Activated naive CD8-positive, alpha-beta T cell treated with anti-CD3 and anti-CD28 coated beads, Interleukin-2, amount 50 U/mL, for 16 hours (primary cell): ENCODE measurements at places on chromosomes 11 and 22.

GRCh38 chr22:40220316-40221054, 42.8 kb downstream of the TNRC6B start:
- DNase-seq = no peak

DNA sequence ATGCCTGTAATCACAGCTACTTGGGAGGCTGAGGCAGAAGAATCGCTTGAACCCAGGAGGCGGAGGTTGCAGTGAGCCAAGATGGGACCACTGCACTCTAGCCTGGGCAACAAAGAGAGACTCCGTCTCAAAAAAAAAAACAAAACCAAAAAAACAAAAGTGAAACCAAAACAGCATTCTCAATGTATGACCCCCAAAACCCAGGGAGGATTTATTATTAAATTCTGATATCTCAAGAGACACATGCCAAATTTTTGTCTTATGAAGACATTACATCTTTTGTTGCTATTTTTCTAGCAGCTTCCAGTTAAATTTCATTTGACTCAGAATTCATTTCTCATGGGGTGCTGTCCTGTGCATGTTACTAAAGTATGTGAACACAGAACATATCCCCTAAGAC, 3.0 kb upstream of the YPEL4 start:
- DNase-seq = no peak

GRCh38 chr11:18172666-18173065, at the start of gene MRGPRX4:
MRGPRX4 (plus strand) TSS chr11:18172837; CDS start chr11:18173257, 420 bp downstream.
- no peak for DNase-seq

- DNase-seq = no peak
Measured at GRCh38 chr22:36360871-36361383, 26.8 kb downstream of the MYH9 start.

GRCh38 chr11:116727990-116728389, 44.8 kb downstream of the BUD13 start:
- no peak for DNase-seq

DNA sequence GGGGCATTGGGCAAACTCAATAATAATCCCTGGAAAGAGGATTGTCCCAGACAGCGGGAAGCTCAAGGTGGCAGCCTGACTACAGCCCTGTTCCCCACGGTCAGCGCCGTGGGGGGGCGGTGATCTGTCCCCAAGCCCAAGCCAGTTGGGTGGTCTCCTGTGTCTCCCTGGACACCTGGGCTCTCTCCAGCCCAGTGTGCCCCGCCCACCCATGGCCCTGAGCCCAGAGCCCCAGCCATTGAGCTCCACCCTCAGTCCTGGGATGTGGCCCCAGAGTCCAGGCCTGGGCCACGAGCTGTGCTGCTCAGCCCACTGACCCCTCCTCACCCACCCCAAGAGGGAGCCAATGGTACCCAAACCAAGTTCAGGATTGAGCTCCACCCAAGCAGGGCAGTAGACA, 27.9 kb upstream of the PDE2A start:
- no peak for DNase-seq

DNA sequence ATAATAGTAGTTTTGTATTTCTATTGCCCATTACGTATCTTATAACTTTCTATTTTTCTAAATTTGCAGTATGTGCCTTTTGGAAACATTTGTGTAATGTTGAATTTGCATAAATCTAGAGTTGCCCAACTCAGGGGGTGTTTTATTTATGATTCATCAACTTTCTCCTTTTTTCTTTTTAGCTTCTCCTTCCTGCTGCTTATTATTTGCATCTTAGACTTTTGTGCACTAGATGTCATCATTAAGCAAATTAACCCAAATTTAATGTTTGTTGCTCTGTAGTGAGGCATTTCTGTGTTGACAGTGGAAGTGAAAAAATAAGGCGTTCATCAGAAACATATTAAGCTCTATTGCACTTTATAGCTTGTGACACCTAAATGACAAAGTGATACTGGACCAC, 56.2 kb upstream of the ZBED5 start:
- no peak for DNase-seq

DNA sequence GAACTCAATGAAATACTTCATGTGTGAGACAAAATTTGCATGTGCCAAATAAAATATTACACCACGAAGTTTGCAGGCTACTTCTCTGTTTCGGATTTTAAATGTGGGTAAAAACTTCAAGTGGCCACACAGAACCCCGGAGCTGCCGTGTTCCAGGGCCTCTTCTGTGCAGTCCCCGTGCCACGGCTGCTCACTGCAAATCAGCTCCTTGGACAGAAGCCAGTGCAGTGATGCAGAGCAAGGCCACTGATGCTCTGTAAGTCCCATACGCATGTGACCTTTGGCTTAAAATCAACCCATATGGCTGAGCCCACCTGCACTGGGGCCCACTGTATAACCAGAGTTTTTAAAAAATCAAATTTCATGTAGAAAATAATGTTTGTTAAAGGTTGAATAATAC, 1309.4 kb downstream of the TBC1D22A start:
- no peak for DNase-seq

DNA sequence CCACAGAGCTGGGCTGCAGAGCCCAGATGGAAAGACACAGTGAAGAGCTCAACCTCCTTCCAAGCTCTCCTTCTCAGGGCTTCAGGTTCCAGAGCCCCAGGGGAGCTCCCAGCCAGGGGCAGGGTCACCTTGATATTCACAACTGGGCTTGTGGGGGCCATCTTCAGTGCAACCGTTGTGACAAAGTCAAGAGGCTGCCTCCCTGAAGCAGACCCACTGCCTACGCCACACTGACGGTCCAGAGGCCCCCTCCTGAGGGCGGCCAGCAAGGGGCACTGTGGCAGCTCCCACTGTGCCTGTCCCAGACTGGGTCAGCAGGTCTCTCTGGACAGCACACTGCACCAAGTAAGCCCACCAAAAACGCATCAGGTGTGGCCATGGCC, 84.1 kb downstream of the DGCR2 start:
- no peak for DNase-seq

DNA sequence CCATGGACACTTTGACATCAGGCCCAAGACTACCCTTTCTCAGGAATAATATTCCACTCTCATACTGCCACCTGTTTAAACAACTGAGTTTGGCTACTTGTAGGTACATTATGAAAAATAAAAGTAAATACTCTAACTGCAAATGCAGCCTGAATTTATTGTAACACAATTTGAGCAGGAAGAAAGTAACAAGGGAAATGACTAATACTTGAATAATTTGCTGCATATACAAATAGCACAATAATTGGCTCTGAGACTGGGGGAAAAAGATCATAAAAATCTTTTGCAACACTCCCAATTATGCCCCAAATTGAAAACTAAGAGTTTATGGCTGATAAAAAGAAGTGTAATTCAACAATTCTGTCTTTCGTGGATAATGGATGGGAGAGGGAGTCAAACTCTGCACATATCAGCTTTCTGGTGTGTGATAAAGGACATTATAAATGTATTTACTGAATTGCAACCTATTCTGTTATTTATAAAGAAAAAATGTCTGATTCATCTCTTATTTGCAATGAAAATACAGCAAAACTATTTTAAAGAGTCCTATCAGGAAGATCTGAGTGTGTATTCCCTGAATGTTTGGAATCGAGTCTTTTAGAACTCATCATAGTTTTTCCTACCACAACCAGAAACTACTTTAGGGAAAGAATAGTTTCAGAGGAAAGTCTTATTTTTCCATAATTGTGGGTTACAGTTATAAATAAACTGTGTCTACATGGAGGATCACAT, 359.0 kb downstream of the JRKL start:
- DNase-seq = no peak

DNA sequence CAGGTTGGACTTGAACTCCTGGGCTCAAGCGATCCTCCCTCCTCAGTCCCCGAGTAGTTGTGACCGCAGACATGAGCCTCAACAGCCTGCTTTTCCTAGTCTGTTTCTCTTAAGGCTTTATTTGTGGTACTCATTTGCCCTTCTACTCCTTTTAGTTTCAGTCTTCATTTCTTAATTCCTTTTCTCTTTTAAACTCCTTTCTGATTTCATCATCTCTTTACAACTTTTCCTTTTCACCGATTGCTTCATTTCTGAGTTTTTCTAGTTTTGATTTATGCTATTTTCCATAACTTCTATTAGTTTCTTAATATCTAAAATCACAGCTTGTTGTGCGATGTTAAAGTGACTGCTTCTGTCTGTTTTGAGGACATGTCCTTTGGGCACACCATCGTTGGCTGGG, 17.3 kb upstream of the MRGPRF start:
- DNase-seq = no peak
